ENCODE measurements at places on chromosomes 12 and 14.

DNA sequence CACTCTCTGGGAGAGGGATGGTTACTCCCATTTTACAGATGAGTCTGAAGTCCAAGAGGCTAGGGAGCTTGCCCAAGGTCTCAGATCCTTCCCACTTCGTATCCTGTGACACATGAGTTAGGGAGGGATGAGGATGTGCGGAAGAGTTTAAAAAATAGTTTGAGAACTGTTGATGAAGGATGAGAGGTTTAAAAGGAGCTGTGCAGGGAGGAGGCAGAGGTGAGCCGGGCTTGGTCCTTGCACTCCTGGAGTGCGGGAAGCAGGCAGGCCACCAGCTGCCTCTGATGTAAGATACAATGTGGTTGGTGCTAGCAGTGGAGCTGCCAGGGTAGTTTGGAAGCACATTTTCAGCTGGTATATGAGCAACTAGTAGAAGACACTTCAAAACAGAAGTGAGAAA lies 46.5 kb downstream of the TSPAN9 start:
- DNase-seq, result no peak

- DNase-seq, result no peak
Observed at GRCh38 chr12:80320121-80320678, 123.8 kb upstream of the PTPRQ start.

- DNase-seq, result no peak
Observed at GRCh38 chr12:131242741-131243496, 289.2 kb downstream of the ADGRD1 start.

- no peak for DNase-seq
Observed at GRCh38 chr14:85288041-85288440, 241.9 kb upstream of the FLRT2 start.

GRCh38 chr12:31346267-31346666 lies 20.3 kb upstream of the SINHCAF start:
- DNase-seq, result no peak

- DNase-seq, result no peak
Observed at GRCh38 chr14:72550513-72550912, 343.4 kb downstream of the DPF3 start.

DNA sequence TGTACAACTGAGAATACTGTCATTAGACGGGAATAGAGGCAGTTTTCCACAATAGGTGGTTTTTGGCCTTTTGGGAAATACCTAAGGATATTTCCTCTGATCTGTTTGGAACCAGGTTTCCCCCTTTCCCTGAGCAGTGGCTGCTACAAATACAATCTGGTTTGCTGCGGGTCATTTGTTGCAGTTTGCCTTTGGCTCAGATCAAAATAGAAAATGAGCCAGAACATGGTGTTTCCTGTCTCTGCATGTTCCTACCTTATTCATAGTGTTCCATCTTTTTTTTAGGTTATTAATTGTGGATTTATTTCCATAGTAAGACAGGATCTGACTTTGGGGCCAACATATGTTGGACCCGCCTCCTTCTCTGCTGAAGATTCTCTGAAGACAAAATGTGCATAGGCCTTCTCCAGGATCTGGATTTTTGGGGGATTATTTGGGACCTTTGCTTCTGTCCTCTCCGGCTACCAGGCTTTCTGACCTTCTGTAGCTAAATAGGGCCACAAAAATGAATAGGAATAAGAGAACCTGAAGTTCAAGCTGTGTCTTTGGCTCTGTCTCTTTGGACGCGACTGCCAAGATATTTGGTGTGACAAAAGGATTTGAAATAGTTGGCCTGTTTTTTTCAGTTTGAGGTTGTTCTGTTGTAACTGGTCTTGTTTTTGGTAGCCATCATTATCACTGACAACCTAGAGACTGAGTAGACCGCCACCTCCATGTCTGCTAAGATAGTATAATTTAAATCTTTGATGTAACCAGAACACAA lies 146.9 kb downstream of the PRKCH start:
- no peak for DNase-seq

GRCh38 chr12:132486576-132486975 lies 3.4 kb upstream of the FBRSL1 start:
- no peak for DNase-seq

GRCh38 chr14:60677701-60678100 lies 28.4 kb upstream of the SIX1 start:
- DNase-seq, result no peak

DNA sequence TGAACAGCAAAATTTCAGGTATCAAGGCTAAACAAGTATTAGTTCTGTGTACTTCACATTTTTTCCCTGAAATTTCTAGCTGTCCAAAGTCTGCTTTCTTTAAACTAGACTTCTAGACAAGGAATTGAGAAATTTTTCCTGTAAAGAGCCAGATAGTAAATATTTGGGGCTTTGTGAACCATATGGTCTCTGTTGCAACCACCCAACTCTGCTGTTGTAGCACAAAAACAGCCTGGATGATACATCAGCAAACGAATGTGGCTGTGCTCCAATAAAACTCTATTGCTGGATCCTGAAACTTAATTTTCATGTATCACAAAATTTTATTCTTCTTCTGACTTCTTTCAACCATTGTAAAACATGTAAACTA lies 96.0 kb upstream of the SLC38A4 start:
- no peak for DNase-seq

GRCh38 chr14:50739186-50739585 lies 71.1 kb upstream of the SAV1 start:
- DNase-seq, result no peak

- DNase-seq, result no peak
Observed at GRCh38 chr12:19945559-19946435, 422.5 kb upstream of the PDE3A start.

- DNase-seq, result no peak
Observed at GRCh38 chr12:131900397-131900796, 6.0 kb downstream of the ULK1 start.

- DNase-seq, result no peak
Observed at GRCh38 chr14:89308232-89308959, 108.6 kb downstream of the FOXN3 start.

DNA sequence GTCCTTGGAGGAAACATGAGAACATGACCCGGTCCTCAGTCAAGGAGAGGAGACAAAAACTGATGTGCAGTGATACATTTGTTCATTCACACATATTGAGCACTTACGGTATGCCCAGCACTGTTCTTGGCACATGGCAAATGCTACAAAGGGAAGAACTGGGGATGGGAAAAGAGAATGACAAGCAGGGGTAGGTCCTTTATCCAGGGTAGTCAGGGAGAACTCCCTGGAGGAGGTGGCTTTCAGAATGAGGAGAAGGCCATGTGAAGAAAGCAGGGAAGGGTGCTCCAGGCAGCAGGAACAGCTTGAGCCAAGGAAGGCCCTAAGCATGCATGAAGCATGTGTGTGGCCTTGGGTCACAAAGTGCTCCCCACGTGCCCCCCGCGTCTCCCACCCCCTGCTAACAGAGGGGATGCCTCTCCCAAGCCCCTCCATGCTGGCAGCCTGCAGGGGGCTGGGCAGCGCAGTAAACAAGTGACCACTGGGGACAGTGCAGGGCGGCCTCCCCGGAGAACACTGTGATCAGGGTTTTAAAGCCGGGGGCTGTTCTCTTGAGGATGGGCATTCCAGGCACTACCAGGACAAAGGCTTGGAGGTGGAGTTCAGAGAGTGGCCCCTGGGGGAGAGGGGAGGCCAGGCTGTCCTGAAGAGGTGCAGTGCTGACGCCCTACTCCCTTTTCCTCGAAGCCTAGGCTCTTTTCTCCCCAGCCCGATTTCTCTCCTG lies 71.0 kb downstream of the PHETA1 start:
- no peak for DNase-seq

DNA sequence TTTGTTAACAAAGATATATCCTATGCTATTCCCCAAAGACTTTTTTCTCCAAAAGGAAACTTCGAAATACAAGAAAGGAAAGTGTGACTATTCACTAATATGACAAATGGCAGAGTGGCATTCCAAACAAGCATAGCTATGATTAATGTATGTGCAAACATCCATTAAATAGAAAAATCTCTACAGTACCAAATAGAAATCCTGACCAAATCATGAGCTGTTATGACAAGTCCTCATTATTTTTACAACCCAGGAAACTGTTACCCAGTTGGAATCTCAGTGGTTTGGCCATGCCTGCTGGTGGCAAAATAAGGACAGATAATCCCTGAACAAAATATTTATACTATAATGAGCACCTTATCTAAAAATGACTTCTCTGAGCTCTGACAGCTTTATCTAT lies 202.1 kb downstream of the SEC23A start:
- no peak for DNase-seq

GRCh38 chr12:26971963-26972362 lies 33.7 kb downstream of the FGFR1OP2 start:
- DNase-seq, result peak; percentile 53

GRCh38 chr12:132638541-132639408 lies 20.2 kb downstream of the P2RX2 start:
- DNase-seq, result no peak

All from activated naive CD8-positive, alpha-beta T cell treated with anti-CD3 and anti-CD28 coated beads, Interleukin-2, amount 50 U/mL, for 24 hours (primary cell).